ENCODE measurements at places on chromosomes 4 and X.

DNA sequence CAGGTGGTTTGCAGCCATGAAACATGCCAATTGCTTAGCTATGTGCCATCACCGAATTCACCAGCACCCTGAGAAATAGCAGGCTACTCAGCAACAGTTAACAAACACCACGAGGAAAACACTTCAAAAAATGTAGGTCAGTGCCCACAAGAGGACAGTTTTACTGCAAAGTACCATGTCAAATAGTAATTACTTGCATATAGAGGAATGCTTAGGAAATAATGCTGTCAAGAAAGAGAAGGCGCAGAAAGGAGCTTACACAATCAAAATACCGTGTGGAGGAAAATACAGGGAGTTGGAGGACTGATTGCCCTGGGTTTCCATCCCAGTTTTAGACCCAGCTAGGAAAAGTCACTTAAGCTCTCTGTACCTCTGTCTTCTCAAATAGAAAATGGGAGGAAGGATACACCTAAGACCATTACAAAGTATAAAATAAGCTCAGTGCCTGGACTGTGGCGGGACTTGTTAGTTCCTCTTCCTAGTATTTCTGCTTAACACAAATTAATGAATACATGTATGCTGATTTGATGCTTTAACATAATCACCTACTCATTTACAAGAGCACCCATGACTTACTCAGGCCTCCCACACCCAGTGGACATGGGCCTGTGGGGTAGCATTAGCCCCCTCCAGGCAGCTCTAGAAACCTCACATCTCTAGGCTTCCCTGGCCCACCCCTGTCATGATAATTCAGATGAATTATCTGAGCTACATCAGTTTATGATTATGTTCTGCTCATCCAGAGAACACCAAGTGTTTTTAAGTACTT is 44.5 kb upstream of the IL21 start:
- DNase-seq: no peak

- DNase-seq: no peak
Measured at GRCh38 chrX:18855919-18856644, 127.8 kb downstream of the PHKA2 start.

DNA sequence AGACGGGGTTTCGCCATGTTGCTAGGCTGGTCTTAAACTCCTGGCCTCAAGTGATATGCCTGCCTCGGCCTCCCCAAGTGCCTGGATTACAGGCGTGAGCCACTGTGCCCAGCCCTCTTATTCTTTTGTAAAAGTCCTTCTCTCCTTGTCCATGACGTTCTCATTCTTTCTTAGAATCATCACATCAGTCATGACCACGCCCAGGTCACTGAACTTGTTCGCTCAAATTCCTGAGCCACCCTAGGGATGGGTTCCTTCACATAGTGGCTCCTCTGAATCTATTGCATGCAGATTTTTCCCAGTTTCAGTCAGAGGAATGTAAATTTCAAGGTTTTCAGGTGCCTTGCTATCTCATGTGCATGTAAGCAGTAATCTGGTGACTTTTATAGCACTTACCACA is 15.7 kb downstream of the JADE1 start:
- DNase-seq: no peak

DNA sequence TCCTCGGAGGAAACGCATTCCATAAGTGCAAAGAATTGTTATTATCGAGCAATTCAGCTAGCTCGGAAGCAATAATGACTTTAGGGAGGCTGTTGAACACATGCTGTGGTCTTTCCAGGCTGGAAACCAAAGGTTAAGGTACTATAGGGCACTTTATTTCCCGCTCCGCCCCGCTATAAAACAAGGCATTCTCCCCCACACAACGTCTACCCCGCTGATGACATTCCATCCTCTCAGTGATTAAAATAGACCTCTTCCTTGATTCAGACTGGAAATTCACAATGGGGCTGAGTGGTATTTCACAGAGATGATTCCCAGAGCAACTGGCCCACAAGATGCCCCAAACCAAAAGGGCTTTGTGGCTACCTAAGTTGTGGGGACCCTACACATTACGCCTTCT is 196.4 kb downstream of the STIM2 start:
- DNase-seq: no peak

GRCh38 chr4:59960143-59960542 is 1240.0 kb upstream of the ADGRL3 start:
- DNase-seq: no peak

DNA sequence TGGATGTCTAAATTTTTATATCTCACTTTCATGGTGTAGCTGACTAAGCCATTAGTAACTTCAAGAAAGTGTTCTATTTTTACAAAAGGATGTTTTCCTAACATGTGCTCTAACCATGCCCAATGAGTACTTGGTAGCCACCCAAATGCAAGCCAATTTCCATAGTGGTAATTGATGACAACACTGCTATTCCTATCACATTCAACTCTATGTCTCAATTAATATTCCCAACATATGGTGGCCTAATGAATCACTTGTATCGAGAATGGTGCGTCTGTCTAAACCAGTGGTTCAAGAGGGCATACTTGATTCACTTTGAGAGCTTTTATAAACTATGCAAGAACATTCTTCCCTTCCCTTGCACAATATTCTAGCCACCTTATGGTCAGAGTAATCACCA is 112.9 kb upstream of the GPRIN3 start:
- DNase-seq: no peak

- no peak for DNase-seq
Measured at GRCh38 chr4:87026800-87027495, 92.1 kb downstream of the AFF1 start.

DNA sequence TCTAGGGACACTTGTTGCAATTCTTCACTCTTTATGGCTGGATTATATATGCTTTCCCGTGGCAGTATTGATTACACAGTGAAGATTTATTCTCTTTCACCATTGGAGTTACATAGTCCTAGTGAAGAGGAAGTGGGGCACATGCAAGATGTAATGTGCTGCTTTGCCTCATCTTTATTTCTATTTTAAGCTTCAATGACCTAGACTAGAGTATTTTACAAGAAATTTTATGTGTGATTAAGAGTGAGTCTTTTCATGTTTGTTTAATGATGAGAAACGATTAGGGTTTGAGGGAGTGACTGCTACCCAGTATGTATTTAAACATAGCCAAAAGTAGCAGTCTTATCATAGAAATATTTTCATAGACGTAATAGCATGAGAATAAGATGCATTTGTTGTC is 30.8 kb downstream of the DIAPH2 start:
- DNase-seq: no peak

DNA sequence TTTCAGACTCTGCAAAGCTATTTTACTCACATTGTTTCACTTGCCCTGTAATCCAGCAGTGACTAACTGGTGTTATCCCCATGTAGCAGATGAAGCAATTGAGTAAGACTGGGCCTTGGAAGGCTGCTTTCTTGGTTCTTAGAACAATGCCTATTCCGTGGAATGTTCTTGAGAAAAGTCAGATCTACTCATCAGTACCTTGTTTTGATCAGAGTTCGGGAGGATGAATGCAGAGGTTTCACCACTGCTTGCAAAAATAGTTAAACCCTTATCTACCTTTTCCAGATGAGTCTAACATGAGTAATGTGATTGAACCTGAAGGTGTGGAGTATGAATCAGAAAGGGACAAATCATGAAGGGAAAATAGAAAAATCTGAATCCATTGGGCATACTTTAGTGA is 1.8 kb downstream of the MAOB start:
- DNase-seq: no peak
